ENCODE measurements at places on chromosomes 3 and 15.

GRCh38 chr3:63343674-63344073 is 65.6 kb downstream of the SYNPR start:
- DNase-seq, result no peak

DNA sequence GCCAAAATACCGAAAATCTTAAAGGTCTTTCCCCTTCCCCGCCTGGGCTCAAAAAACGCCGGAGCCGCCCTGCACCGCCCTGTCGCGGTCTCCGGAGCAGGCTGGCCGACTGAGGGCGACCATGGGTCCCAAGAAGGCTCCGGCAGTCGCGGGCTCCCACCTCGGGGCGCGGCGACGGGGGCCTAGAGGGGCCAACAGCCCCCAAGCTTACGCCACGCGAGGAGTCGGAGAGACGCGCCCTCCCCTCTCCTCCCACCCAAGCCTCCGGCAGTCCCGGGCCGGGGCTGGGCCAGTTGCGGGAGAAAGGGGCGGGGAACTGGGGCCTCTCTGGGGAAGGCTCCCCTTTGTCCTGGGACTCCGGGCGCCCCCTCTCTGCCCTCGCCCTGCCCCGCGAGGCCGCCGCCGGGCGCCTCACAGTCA is 69.2 kb downstream of the GOLGA8B start:
- DNase-seq, result no peak

DNA sequence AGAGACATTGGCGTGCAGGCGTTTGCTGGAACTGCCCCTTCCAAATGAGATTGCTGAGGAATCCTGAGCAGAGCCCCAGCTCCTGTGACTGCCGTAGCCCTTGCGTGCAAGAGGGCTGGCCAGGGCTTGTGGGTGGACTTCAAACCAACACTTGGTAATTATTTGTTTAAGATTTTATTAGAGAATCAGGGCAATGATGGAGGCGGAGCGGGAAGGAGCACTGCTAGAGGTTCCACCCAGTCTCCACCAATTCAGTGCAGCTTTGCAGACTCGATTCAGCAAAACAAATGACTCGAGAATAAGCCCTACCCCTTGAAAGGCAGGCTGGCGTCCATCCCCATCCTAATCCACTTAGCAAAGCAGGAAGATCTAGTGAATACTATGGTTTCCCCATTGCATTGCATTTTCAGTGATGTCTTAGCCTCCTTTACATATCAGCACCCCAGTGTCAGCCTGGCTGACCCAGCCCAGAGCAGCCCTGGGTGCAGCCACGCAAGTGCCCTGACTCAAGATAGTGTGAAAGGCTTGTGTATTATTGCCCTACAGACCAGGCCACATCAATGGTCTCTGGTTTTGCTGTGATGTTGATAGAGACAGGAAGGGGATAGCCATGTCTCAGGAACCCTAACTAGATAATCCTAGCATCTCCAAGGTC is 26.0 kb downstream of the GLDN start:
- DNase-seq, result no peak

DNA sequence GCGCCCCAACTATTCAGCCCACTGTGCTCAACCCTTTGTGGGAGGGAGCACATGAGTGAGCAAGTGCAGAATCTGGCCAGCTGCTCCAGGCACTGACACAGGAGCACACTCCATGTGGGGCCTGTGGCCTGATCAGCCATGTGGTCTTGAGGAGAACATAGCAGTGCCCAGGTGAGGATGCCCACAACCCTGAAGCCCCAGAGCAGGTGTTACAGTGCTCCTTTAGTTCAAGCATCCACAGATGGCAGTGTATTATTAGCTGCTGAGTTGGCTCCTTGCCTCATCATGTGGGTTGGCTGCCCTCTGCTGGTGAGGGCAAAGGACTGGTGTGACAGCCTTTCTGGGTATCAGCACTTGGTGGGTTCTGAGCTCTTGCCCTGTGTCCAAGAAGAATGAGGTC is 1588.2 kb downstream of the SI start:
- DNase-seq, result no peak

GRCh38 chr3:170448584-170448983 is 29.9 kb downstream of the CLDN11 start:
- DNase-seq, result no peak
